Mesenteric fat pad (tissue), 1 donor: ENCODE measurements at places on chromosomes 1 and 21.

DNA sequence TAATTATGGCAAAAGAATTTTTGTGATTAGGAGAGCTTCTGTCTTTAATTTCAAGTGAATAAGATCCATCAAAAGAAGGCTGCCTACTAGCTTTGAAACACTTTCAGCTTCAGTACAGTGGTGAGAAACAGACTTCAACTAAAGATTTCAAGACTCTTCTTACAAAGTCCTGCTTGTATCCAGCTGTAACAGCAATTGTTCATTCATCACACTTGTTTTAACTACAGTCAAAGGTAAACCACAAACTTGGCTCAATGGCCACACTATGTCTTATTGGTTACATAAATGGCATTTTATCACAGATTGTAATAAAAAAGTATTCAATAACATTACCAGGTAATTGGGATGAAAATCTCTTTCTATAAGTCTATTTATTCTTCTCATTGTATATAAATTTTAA, 59.2 kb downstream of the WARS2 start:
- no peak for DNase-seq

DNA sequence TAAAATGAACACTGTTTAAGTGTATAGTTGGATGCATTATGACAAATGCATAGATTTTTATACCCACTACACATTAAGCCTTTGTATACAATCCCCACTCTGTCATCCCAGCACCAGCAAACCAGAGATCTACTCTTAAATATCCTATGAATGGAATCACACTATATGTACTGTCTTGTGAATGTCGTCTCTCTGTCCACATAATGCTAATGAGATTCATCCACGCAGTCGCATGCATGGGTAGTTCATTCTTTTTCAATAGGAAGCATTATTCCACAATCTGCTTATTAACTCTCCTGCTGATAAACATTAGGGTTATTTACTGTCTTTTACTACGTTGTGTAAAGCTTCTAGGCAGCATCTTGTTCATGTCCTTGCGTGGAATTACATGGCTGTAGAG, 892.3 kb downstream of the LTN1 start:
- DNase-seq = no peak

- no peak for DNase-seq
Observed at GRCh38 chr1:217525773-217526490, 105.0 kb downstream of the GPATCH2 start.

DNA sequence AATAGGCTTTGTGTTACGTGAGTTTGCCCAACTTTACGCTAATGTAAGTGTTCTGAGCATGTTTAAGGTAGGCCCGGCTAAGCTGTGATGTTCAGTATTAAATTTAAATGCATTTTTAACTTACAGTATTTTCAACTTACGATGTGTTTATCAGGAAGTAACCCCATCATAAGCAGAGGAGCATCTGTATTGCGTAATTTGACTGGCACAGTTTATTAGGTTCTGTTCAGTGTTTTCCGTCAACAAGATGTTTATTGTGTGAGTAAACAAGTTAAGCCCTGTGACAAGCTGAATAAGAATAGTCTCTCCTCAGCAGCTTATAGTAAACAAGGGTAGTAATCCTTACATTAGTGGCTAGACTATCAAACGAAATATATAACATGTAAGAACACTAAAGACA, 27.2 kb upstream of the SHISA4 start:
- DNase-seq = no peak

- no peak for DNase-seq
Observed at GRCh38 chr1:203302456-203302855, 2.9 kb upstream of the BTG2 start.

- DNase-seq = no peak
Observed at GRCh38 chr1:61051719-61052394, 30.5 kb upstream of the NFIA start.

- DNase-seq = no peak
Observed at GRCh38 chr1:171122893-171123292, 32.2 kb downstream of the FMO3 start.

DNA sequence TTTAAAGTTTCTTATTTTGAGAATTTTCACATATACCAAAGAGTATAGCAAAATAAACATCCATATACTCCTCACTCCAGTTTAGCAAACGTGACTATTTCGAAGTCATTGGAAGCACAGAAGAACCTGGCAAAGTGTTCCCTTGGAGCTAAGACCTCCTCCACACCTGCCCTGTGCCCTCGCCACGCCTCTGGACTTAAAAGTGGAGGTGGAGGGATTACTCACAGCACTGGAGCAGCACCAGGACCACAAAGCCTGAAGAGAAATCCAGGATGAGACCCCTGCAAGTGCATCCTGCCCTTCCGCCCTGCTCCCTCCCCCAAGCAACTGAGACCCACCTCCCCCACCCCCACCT, 436 bp downstream of the CHI3L1 start:
- no peak for DNase-seq

GRCh38 chr1:153615406-153615805, 719 bp downstream of the S100A14 start:
- DNase-seq = no peak

DNA sequence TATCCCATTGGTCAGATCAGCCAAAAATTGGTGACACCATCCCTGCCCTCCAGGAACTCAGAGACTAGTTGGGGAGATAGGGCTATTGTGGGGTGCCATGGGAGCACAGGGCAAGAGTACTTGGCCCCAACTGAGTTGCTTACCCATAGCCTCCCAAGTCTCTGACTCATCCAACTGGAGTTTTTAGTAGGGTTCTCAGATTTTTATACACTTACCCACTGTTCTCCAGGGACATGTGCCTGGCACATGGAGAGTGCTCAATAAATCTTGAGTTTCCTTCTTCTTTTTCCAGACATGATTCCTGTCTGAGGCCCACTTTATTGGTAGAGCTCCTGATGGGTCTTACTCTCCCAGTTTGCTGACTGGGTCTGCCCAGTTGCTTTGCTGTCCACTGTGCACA, 56.7 kb downstream of the OVGP1 start:
- DNase-seq = no peak

DNA sequence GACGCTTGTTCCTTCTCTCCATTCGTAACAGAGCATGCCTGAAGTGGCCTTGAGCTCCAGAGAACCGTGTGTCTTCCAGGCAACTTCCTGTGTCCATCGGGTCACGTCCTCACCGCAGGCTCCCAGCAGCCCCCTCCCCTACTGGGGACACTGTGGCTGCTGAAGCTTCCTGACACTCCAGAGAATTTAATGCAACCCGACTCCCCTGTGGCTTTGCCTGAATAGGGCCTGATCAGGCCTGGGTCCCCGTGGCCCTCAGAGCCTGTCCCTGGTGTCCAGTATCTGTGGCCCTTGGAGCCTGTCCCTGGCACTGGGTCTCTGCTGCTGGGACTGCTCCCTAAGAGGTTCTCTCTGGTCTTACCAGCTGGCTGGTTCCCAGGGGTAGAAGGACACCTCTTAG, 219.7 kb upstream of the VAMP3 start:
- no peak for DNase-seq

- no peak for DNase-seq
Observed at GRCh38 chr1:229148041-229148671, 122.8 kb upstream of the RAB4A start.

DNA sequence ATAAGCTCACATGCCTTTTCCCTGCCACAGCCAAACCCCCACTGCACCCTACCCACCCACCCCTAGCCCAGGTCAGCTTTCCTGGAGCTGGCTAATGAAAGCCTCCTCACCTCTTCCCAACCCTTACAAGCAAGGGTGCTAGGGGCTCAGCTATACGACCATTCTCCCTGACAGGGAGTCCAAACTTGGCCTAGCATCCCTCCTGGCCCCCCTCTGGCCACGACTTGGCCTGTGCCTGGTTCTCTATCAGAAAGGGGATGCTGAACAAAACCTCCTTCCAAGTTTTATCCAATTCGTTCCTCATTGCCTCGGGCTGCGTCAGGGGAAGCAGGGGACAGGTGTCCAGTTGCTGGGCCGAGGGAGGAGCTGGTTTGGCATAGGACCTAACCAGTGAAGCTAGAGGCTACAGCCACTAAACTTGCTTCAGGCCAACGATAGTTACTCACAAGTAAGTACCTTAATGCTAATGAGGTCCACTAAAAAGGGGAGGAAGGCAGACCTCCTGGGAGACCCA, 8.6 kb downstream of the TMEM81 start:
- DNase-seq = no peak

DNA sequence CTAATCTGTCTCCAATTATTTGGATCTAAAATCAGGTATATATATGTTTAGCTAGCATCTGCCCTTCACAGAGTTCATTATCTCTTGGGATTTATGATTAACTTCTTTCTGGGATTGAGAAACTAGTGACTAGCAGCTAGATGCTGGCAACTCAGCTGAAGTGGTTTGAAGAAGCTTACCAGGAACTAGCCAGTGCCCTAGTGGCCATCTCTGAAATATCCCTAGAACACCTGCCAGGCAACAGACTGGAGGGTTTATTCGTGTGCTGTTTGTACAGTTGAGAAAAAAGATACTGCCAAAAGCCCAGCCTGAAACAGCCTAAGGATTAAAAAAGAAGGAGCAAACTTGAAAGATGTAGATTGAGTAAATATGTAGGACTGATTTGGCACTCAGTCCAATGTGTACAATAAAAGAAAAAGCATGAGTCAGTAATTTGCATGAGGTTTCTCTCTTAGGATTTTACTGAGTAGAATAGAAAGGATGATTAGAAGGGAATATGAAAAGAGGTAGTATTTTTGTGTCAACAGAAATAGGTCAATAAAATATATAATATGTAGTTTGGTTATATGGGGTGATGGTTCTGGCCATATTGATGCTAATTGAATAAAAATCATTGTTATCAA, 1144.6 kb upstream of the ADGRL2 start:
- no peak for DNase-seq

DNA sequence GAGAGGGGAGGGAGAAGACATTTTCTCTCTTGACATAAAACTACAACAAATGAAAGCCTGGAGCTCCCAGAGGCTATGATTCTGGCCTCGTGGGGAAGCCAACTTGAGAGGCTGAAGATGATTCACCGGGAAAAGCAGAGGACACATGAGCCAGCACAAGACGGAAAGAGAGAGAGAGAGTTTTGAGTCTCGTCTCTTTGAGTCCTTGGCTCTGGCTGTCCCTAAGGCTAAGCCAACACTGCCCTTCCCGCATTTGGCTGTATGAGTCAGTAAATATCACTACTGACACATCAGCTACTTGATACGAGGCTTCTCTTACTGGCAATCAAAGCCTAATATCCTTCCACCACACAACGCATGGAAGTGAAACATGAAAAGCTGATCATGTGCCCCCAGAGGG, 95.5 kb downstream of the GRIK3 start:
- DNase-seq = no peak

- DNase-seq = no peak
Observed at GRCh38 chr21:8998946-8999681, 1522.3 kb upstream of the TPTE start.

GRCh38 chr21:44966135-44967081, 26.6 kb downstream of the SLX9 start:
- no peak for DNase-seq

- DNase-seq = no peak
Observed at GRCh38 chr1:48627486-48627885, 149.2 kb downstream of the BEND5 start.

GRCh38 chr1:7589080-7589735, 181.9 kb upstream of the VAMP3 start:
- peak; percentile 55 for DNase-seq
